ENCODE measurements at places on chromosomes 11 and 22.

DNA sequence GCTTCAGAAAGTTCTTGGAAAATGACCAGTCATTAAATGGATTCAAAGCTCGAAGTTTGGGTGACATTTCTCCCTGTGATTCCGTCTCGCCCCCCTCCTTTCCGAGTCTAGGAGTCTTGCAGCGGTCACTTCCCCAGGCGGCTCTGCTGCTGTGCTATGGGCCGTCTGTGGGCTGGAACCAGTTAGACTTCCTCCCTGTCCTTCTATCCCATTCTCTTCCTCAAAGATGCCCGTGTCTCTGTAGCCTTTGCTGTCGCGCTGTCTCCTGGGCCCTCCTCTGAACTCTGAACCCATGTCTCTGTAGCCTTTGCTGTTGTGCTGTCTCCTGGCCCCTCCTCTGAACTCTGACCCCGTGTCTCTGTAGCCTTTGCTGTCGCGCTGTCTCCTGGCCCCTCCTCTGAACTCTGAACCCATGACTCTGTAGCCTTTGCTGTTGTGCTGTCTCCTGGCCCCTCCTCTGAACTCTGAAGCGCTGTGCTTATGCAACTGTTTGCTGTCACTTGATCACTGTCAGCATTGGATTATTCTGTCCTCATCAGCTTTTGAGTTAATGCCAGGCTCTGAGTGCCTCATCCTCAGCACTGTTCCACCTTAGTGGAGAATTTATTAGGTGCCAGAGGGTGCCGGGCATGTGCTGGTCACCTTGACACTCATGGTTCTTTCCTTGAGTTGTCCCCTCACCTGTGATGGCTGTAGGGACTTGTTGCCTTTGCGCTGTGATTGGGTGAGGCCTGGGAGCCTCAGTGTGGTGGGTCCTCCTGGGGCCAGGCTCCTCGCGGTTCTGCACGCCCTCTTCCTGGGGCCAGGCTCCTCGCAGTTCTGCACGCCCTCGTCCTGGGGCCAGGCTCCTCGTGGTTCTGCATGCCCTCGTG, 173.3 kb downstream of the TBC1D22A start:
- no peak for DNase-seq

DNA sequence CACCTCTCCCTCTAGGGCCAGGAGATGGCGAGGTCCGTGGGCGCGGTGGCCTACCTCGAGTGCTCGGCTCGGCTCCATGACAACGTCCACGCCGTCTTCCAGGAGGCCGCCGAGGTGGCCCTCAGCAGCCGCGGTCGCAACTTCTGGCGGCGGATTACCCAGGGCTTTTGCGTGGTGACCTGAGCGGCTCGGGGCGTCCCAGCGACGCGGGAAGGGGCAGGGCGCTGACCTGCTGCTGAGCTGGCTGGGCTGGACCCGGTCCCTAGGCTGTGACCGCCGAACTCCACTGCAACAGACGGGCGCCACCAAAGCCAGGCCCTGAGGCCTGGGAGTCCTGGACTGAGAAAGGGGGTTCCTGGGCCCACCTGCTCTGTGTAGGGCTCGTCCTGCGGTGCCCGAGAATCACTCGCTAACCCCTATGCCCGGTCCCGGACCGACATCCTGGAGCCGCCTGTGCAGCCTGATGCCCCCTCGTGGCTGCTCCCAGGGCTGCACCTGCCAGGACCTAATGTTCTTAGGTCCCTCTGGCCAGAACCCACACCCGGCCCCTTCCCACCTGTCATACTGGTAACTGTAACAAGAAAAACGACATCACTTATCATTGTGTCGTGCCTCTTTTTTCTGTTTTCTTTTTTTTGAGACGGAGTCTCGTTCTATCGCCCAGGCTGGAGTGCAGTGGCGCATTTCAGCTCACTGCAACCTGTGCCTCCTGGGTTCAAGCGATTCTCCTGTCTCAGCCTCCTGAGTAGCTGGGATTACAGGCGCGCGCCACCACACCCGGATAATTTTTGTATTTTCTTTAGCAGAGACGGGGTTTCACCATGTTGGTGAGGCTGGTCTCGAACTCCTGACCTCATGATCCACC, 15.0 kb downstream of the RHOD start:
- peak; percentile 53 for DNase-seq

GRCh38 chr11:34769224-34769623, 147.0 kb downstream of the APIP start:
- no peak for DNase-seq

GRCh38 chr22:46758867-46759290, 3.6 kb upstream of the TBC1D22A start:
- no peak for DNase-seq

DNA sequence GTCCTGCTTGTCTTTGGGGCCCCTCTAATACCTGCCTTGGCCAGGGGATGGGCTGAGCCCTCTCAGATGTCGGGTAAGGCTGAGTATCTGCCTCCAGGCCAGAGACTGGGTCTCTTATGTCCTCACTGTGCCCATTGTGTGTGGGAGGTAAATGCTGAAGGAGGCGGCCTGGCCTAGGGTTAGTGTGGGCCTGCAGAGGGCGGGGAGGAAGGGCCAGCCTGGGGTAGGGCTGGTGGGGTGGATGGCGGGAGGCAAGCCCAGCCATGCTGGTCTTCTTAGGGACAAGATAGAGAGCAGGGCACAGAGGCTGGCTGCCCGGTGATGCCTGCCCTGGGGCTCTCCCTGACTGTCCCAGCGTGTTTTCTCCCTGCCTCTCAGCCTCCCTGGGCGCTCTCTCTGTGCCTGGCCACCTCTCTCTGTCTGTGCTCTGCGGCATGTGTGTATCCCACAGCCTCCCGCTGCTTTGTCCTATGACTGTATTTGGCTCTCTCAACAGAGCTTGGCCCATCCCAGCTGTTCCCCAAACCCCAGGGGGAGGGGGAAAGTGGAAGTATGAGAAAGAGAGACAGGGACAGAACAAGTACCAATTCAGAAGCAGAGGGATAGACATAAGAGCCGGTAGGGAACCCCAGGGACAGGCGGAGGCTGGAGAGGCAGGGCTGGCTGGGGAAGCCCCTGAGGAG, 57.0 kb downstream of the PDE2A start:
- no peak for DNase-seq

GRCh38 chr11:128500493-128500892, 86.9 kb downstream of the ETS1 start:
- no peak for DNase-seq

- no peak for DNase-seq
Measured at GRCh38 chr11:63508009-63508408, 2.1 kb downstream of the LGALS12 start.

DNA sequence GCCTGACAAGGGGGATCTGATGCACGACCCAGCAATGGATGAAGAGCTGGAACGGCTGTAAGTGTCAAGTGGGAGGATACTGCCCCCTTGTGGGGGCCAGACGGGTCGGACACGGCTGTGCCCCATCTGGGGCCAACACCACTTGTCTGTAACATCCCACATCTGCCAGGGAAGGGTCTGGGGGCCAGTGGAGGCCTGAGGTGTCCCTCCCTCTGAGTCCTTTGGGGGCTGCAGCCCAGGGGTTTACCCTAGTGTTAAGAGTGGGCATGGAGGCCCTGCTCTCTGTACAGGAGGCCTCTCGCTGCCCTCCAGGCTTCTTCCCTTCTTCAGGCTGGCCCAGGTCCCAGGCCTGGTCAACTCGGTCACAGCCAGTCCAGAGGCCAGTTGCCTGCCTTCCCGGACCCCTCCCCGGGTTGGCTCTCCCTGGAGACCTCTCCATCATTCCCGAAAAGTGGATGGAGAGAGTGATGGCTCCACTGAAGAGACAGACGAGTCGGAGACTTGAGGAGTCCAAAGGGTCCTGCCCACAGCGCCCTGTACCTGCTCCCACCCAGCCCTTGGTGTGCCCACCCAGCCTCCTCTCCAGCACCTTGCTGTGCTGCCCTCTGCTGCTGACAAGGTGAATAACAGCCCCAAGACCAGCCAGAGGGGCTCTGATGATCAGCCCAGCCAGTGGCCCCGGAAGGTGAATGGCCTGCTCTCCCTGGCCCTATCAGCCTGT, 15.4 kb downstream of the ARFGAP2 start:
- no peak for DNase-seq

DNA sequence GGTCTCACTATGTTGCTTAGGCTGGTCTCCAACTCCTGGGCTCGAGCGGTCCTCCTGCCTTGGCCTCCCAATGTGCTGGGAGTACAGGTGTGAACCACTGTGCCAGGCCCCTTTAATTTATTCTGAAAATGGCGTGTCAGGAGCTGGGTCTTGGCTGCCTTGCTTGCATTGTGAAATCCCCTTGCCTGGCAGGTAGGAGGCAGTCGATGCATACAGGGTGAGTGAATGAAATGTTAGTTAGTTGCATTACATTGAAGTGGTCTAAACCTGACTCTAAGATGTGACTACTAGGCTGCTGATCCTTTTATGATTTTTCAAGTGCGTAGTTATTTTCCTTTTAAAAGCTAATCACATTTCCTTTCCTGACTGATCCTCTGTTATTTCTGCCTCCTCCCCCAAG, 42.9 kb downstream of the PARVB start:
- no peak for DNase-seq

DNA sequence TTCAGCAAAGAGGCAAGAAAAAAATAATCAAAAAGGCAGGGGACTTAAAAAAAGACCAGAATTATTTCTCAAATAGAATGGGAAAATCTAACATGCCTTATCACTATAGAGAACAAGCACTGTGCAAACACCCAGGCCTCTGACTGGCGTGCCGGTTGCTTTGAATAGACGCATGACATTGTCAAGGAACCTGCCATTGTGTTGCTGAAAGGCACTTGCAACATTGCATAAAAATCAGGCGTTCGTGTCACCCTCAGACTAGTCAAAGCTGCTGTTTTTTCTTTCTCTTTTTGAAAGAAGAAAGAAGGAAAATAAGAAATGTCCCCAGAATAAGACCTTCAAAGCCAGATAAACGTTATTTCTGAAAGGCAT, 549.3 kb upstream of the CADM1 start:
- no peak for DNase-seq

DNA sequence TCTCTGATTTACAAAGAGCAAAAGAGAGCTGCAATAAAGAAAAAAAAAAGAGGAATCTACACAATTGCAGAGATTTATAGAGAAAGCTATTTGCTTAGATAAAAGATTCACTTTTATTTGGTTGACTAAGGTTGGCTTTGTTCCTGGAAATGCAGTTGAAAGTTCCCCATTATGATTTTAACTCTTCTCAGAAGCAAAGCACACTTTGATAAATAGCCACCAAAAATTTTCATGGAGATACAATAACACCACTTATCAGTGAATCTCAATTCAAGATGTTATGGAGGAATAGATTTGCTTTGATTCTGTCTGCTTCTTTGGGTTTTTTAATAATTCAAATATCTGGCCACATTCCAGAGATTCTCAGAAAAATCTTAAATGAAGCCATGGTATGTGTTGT, 88.5 kb upstream of the ANO3 start:
- DNase-seq = no peak

DNA sequence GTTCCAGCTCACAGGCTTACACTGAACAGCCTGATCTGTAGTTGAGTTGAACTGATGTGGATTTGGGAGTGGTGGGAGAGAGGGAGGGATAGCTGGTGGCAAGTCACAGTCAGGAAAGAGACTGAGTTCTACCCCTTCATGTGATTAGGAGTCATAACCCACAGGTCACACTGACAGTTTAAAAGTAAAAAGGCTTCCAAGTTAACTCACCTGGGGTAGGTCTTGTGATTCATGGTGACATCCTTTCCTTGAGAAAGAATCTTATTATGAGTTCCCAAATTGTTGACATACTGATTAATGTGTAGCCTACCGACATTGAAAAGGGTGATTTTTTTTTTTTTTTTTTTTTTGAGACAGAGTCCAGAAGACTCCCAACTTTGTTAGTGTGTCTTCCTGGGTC, 5.4 kb downstream of the IZUMO1R start:
- DNase-seq = no peak

GRCh38 chr11:15471048-15471894, 356.5 kb downstream of the INSC start:
- DNase-seq = no peak

DNA sequence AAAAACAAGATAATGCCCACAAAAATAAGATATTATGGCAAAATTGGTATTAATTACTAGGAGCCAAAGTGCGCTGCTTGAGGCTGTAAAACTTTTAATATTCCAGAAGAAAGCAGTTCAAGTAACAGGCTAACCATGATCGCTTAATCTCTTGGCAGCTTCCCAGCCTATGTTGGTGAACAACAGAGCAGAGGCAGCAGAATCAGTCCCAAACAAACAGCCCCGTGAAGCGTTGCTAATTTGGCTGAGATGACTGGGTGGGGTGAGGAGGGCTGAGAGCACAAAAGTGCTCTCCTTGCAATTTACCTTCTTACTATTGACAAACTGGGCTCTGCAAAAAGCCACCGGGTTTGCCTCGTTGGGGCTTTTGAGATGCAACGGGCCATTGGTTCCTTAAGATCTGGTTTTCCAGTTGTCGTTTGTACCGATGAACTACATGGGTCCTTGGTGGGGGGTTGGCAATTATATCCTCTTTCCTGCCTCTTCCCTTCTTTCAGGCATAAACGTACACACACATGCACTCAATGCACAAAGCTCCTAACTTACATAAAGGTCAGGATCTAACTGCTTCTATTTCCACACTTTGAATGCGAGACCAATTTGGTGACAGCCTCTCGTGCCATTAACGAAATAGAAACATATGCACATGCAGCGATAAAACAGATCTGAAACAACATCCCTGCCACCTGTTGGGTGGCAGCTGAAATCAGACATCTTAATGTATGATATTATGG, 407.6 kb upstream of the CADM1 start:
- DNase-seq = no peak

- no peak for DNase-seq
Measured at GRCh38 chr11:44626645-44627044, 61.2 kb downstream of the CD82 start.

GRCh38 chr11:120978701-120979100, 45.2 kb upstream of the TBCEL start:
- no peak for DNase-seq

- DNase-seq = no peak
Measured at GRCh38 chr11:225734-226453, 10.2 kb downstream of the SIRT3 start.

- no peak for DNase-seq
Measured at GRCh38 chr22:25840891-25841290, 98.9 kb downstream of the MYO18B start.

GRCh38 chr11:70078095-70078780, at the start of gene ANO1:
TSS of gene ANO1 (plus strand) at chr11:70078317. CDS start at chr11:70078607, 290 bp downstream.
- no peak for DNase-seq

GRCh38 chr11:59802639-59803176, 7.9 kb downstream of the MRPL16 start:
- DNase-seq = no peak

DNA sequence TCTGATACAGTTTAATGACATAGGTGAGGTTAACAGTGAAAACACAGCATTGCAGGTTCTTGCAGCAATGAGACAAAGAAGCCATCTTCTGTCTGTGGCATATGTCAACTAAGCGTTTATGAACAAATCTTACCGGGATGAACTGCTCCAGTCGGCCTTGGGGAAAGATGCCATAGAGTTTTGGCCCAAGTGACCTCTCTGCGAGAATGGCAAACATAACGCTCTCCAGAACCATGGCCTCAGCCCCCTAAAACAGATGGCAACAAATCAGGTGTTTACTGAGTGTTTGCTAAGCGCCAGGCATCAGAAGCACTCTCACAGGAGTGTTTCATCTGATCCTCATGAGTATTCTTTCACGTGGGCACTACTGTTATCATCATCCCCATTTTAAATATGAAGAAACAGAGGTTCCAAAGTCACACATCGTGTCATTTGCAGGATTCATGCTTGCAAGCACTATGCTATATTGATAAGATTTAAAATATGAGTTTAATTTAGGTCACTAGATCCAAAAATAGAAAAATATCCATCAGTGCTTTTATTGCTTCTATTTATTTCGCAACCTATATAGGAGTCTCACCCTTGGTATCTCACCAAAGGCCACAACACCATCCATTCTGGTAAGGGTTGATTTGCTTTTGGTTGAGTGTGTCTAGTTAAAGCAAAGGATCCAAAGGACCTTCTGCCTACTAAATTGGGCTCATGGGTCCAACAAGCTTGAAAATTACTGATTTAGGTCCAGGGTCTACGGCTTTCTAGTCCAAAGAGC, 35.9 kb downstream of the TCIRG1 start:
- DNase-seq = no peak

All from activated T-helper 1 cell treated with anti-CD3 and anti-CD28 coated beads, Interleukin-2, amount 50 U/mL, for 16 hours (primary cell).